A172 (cell line): ENCODE measurements at places on chromosomes 5 and 9. TPM values are rescaled to one million over a fixed set of nuclear protein-coding genes. Genes with fewer than 3 reads are reported as not detected.

DNA sequence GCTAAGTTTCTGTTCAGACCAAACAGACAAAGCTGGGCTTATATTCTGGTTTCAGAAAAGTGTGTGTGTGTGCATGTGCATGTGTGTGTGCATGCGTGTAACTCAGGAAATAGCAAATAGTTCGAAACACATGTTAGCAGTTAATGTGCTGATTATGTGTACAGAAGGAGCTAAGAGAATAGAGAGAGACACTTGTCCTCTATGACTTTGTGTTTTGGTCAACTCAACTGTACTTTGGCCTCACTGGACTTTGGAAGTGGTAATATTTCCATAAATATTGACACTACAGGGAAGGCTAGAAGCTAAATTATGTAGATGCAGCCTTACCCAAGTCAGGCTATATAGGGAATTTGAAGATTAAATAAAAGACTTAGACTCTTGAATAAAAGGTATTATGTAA, 155.5 kb downstream of the RAB3C start:
- DNase-seq, result no peak

Gene GLDC
- total RNA-seq, result 2.3 and 2.9 TPM in 2 replicates

DNA sequence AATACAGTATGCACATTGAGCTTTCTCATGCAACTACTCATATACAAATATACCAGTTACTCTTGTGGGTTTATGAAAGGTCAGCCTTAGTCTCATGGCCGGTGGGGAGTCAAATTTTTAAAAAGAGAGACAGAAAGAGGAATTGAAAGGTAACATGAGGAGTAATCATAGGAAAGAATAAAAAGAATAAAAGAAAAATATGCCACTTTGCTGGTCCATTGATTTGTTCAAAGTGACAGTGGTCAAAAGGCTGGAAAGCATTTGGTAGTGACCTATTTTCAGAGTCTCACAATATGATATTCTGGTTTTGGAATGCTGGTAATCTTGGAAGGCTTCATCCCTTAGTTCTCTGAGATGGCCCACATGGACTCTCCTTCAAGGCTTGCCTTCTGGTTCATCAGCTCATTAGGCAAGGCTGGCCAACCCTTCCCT, 67.0 kb downstream of the ZNF366 start:
- DNase-seq, result no peak

Gene MTRR
- 23.2 and 40.9 TPM in 2 replicates for total RNA-seq

Gene MEF2C
- 0.41 and 2.4 TPM in 2 replicates for total RNA-seq

GRCh38 chr5:50962934-50963872, 296.8 kb downstream of the PARP8 start:
- DNase-seq, result peak; percentile 44

- no peak for DNase-seq
Observed at GRCh38 chr5:140222416-140222815, 47.4 kb downstream of the CYSTM1 start.

- no peak for DNase-seq
Observed at GRCh38 chr5:4023753-4024335, 428.2 kb downstream of the IRX1 start.

DNA sequence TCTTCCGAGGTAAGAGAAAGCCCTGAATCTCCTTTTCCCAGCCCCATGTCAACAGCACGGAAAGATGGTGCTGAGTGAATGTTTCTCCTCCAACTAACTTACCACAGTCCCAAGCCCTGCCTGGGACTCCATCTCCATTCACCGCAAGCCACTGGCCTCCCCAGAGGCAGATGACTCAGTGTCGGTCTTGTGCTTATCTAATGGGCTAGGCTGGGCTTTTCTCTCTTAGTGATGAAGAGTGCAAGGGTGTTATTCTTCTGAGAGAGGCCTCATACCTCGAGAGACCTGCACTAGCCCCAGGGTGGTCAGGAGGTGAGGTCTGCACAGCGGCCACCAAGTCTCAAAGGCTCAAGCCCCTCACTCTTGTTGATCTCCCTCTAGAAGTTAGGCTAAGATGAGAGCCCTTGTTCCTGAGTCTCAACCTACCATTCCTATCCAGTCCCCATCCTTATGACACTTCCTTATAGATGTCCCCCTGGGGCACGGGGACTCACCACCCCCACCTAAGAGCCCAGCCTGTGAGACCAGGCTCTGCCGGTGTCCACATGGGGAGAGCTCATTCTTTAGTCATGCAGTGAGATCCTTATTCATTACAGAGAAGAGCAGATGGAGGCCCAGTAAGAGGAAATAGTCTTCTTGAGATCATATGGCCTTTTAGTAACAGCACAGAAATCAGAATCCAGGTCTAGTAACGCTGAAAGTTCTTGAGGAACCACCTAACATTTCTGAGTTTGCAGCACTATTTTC, 127.0 kb downstream of the SAXO1 start:
- peak; percentile 14 for DNase-seq

DNA sequence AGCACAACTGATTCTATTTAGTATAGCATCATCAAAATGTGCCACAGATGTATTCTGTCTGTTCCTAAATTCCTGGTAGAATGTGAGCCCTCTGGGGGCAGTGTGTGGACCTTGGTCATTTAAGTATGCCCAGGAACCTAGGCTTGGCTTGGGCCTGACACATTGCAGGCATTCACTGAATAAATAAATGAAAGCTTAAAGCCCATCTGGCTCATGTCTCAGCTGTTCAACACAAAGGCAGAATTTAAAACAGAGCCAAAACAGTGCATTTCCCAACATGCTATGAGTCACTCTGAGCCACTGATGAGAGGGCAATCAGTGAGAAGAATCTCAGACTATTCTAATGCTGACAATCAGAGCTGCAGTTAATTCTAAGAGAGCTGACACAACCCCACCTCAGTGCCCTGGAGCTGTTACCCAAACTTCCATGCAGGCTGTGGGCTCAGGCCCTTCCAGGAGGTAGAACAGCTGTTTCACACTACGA, 8.1 kb downstream of the FAM193B start:
- peak; percentile 94 for DNase-seq

GRCh38 chr9:98778711-98779530, 17.4 kb downstream of the ANKS6 start:
- DNase-seq, result no peak

DNA sequence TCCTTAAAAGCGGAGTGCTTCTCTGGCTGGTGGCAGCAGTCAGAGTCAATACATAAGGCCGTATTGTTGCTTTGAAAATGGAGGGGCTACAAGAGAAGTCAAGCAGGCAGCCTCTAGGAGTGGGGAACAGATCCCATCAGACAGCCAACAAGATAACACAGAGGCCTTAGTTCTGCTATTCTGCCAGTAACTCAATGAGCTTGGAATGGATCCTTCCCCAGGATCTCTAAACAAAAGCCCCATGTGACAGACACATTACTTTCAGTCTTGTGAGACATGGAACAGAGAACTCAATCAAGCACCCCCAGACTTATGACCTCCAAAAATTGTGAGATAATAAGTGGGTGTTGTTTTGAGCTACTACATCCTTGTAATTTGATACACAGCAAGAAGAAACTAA, 158.6 kb downstream of the RFX3 start:
- no peak for DNase-seq

Gene OR1N1
- not detected in 2 replicates for total RNA-seq

GRCh38 chr5:27290172-27290571, 251.8 kb upstream of the CDH9 start:
- DNase-seq, result no peak

Gene FUT7
- 0.07 TPM in 1 of 2 replicates, not detected in the other for total RNA-seq

Gene SPINK6
- 0.89 and 2.4 TPM in 2 replicates for total RNA-seq

GRCh38 chr9:107266624-107267368, 16.3 kb upstream of the RAD23B start:
- DNase-seq, result no peak

Gene TARS1
- total RNA-seq, result 267 and 434 TPM in 2 replicates

Gene C9
- total RNA-seq, result not detected in 2 replicates

DNA sequence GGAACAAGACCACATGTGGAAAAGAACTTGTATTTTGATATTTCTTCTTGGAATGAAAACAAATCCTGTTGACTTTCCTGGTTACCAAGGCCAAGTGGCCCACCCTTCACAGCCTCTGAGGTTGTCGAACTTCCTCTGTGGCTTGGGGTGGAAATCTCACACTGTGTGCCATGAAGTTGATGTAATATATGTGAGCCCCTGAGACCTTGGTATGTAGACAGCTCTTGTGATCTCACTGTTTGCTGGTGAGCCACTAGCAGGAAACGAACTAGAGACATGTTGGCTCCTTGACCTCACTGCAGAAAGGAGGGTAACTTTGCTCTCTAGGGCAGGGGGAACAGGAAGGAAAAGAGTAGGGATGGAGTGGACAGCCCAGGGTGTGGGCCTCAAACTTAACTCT, 159.4 kb downstream of the ARHGAP26 start:
- no peak for DNase-seq

Gene EIF4E1B
- total RNA-seq, result not detected in 2 replicates

- DNase-seq, result no peak
Observed at GRCh38 chr5:79959407-79959806, 31.7 kb downstream of the MTX3 start.

DNA sequence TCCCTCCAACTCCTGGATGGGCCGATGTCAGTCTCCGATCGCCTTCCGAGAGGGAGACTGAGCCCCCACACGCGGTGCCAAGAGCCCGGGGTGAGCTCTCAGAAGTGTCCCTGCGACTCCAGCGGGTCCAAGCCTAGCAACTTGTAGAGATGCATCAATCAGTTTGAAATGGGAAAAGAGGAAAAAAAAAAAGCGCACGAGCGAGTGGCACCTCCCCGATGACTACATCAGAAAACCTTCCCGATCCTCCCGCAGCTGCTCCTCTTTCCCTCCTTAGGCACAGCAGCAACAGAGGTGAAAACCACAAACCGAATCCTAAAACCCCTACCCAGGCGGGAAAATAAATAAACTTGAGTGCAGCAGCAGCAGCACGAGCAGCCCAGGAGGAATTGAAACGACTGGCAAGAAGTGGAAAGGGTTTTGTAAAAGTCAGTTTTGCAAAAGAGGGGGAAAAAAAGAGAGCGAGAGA, 1.0 kb upstream of the EFNA5 start:
- peak; percentile 66 for DNase-seq

DNA sequence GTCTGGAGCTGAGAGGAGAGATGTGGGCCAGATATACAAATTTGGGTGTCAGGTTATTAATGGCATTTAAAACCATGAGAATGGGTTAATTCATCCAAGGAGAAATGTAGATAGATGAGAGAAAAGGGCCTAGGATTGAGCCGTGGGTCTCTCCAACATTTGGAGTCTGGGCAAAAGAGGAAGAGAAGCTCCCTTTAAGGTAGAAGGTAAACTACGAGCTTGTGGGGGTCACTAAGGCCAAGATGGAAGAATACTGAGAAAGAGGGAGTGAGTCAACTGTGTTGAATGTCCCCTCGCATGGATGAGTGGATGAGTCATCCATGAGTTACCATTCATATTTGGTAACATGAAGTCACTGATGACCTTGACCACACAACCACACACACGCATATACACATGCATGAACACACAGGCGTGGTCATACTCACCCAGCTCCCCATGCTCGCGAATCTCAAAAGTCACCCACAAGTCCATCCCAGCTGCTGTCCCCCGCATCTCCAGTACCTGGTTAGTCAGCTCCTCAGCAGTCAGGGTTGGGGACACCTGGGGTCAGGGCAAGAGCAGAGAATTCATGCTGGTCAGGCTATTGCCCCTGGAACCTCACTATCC, 6.8 kb upstream of the FCHSD1 start:
- DNase-seq, result peak; percentile 84

DNA sequence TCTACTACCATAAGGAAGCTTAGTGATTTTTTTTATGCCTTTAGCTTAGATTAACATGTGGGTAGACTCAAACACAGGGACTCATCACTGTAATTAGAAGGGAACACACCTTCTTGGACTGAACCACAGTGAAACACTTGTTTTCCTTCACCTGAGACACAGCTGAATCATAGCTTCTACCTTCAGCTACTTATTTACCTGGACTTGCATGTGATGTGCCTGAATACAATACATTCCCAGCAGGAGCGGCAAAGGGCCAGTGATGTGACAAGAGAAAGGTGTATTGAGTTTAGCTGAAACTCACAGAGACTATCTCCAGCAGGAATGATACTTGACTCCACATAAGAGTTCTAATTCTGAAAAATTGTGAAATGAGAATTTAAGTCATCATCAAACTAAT, 37.8 kb downstream of the GRAMD2B start:
- no peak for DNase-seq

DNA sequence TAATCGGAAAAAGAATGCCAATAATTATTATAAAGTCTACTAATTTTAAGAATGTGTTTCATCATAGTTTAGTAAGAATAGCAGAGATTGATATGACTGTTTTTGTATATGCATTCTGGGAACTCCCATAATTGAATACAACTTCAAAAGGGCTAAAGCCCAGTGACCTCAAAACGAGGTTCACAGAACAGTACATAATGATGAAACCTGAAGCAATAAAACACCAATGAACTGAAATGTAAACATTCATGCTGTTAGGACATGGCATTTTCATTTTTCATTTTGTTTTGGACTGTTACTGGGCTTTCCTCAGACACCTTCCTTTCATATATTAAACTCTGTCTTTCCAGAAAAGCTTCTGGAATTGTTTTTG, 684 bp upstream of the JMY start:
- peak; percentile 10 for DNase-seq

Gene ACOT12
- total RNA-seq, result not detected in 2 replicates

Gene LOX
- 22.2 and 27.2 TPM in 2 replicates for total RNA-seq

Gene FAM169A
- 28.3 and 33.0 TPM in 2 replicates for total RNA-seq

GRCh38 chr5:140207250-140207964, 32.4 kb downstream of the CYSTM1 start:
- DNase-seq, result no peak

GRCh38 chr5:142110988-142111687, 2.6 kb downstream of the NDFIP1 start:
- DNase-seq, result no peak

Gene GZMA
- not detected in 2 replicates for total RNA-seq

Gene ENHO
- 0.43 and 1.1 TPM in 2 replicates for total RNA-seq

DNA sequence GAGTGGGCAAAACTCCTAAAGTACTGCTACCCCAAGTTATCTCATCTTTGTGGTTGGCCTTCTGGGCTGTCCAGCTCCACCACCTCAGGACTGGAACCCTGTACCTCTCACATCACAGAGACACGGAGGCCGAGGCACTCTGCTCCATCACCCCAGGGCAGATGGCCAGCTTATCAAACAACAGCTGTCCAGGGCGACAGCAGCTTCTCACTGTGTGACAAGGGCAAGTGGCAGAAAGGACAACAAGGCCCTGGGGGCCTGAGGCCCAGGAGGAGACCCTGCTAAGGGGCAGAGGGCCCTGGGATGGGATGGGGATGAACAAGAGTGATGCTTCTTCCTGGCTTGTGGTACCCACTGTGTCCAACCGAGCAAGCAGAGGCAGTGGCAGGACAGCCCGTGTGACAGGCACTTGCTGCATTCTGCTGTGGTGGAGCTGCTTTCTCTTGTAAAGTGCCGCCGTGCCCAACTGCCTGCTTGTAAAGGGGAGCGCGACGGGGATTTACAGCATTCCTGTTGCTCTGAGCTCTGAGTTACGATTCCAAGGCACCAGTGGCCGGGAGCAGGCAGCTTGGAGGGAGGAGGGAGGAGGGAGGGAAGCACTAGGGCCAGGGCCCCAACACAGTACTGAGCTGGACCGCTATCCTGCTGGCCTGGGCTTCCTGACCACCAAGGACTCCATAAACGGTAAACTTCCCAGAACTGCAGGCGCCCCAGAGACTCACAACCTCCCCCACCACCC, 71.2 kb downstream of the SHB start:
- DNase-seq, result no peak

GRCh38 chr9:134592819-134593200, 48.8 kb upstream of the COL5A1 start:
- no peak for DNase-seq
